CD4-positive, alpha-beta T cell treated with Interferon alpha-2 for 1 hour (primary cell): ENCODE measurements at places on chromosomes 12 and 14.

GRCh38 chr12:69015831-69016230 is 82.9 kb upstream of the CPM start:
- DNase-seq: no peak

DNA sequence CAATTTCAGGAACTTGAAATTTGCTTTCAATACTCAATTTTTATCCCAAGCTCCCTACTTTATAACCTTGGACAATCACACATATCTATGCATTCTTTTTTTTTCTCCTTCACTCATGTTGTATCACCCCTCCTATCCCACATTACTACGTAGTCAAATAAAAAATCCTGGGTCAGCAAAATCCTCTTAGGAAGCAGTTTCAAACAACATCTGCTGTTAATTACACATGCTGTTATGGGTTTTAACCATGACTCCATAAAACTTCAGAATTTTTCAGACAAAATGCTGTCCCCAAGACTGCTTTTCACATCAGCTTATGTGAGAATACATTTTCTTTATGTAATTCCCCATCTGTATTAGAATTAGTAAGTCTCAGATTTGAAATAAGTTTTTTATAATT is 61.7 kb downstream of the LRFN5 start:
- no peak for DNase-seq

DNA sequence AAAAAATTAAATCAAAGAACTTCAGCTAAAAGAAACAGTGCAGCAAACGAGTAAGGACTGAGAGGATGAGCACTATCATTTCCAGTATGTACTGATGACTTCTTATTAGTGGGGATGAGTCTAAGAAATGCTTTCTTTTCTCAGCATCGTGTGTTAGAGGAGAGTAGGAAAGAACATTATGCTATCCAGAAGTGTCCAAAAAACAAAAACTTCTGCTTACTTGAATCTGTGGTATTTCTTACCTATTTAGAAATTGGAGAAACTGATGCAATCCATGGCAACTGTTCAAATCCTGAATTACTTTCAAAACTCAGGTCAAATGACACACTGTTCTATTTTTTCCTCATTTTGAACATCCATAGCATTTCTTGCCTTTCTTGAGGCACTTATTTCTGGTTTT is 23.7 kb downstream of the ABCD2 start:
- no peak for DNase-seq

DNA sequence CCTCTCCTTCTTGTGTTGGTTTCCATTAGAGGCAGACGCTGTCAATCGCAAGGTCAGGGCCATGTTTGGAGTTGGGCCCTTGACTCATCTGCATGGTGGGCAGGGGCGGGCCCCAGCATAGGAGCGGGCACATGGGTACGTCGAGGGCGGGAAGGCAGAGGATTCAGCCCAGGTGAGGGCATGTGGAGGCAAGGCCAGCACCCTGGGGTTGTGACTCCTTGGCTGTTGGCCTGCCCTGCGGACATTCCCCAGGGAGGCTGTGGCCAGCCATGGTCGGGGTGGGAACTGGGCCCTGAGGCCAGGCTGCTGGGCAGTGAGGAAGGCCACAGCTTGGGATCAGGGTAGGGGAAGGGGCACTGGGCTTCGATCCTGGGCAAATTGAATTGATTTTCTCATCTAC is 10.3 kb downstream of the RPS6KL1 start:
- DNase-seq: no peak

GRCh38 chr12:10726945-10727344 is 3.8 kb upstream of the YBX3 start:
- DNase-seq: no peak

DNA sequence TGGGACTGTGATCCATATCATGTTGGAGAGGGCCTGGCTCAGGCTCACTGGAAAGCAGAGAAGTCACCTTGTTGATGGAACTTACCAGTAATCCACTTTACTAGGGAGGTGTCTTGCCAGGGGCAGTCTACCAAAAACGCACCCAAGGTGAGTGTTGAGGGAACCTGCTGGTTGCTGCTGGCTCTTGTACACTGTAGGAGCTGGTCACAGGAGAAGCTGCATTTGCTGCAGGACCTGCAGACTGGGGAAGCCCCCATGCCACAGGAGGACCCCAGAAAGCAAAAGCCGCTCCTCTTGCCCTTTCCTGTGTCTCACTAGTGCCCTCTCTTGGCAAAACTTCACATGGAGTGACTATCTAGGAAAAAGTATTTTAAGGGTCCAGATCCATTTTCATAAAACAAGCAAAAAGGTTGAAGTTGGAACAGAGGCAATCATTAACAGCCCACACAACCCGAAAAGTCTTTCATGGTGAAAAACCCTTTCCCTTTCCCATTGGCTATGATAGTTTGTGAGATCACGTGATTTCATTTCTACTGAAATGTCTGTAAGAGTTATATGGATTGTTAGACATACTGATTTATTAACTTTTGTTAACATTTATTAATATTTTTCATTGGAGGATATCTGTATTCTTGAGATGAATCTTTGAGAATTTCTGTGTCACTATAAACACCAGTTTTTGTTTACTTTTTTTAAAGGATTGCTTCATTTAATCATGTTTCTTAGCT is 59.2 kb downstream of the RASSF8 start:
- DNase-seq: no peak

GRCh38 chr12:24749171-24749570 is 199.7 kb downstream of the BCAT1 start:
- DNase-seq: no peak

- no peak for DNase-seq
Measured at GRCh38 chr12:95037906-95038305, 34.4 kb upstream of the NDUFA12 start.

DNA sequence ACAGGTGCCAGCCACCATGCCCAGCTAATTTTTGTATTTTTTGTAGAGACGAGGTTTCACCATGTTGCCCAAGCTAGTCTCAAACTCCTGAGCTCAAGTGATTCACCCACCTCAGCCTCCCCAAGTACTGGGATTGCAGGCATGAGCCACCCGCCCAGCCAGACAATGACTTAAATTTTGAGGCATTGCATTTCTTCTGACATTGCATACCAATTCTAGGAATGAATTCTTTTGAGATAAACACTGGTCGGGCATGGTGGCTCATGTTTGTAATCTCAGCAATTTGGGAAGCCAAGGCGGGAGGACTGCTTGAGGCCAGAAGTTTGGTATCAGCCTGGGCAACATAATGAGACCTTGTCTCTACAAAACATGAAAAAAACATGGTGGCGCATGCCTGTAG is 2.5 kb upstream of the CELA1 start:
- DNase-seq: no peak

DNA sequence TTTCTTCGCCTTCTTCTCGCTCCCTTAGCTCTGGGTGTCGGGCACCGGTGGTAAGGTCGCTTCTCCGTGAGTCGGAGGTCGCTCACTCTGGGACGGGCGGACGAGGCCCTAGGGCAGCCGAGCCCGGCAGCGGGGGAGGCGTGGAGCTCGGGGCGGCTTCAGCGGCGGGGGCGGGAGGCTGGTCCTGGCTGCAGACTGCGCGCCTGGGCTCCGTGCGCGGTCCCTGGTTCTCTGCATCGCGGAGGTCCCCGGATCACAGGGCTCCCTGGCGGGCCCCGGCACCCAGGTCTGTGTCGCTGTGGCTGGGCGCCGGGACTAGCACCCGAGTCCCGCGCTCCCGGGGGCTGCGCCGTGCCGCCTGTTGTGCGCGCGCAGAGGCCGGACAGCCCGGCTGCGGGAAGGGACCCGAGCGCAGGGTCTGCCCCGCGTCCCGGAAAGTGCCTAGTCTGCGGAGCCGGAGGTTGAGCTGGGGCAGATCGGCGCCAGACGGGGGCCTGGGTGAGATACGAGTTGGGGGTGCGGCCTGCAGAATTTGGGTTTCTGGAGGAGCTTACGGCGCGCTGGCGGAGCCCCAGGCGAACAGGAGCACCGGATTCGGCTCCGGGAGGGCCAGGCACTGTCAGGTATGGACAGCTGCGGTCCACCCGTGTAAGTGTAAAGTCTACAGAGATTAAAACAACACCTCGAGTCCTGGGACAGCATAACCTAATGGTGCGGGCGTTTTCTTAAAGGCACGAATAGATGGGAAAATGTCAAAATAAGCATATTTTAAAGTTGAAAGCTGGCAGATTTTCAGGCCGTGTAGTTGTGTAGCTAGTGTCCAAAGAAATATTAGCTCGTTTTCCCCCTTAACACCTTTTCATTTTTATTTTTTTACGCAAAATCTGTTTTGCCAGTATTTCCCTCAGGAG is 713 bp downstream of the FRMD6 start:
- no peak for DNase-seq

DNA sequence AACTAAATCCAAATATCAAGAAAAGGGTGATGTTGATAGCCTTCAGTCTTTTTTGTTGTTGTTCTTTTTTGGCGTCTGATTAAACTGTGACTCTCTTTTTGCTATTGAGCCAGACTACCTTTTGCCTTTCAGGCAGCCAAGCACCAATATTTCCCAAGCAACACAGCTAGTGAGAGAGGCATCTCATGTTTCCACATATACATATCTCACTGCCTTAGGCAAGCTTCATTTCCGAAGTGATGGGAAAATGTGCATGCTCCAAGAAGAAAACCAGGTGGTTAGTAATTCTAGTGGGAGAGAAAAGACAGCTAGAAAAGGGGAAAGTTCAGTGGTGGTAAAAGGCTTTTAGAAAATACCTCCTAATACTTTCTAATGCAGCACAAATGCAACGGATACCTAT is 277.7 kb downstream of the TMTC2 start:
- DNase-seq: no peak

- DNase-seq: no peak
Measured at GRCh38 chr12:106112145-106112821, 26.5 kb downstream of the NUAK1 start.

DNA sequence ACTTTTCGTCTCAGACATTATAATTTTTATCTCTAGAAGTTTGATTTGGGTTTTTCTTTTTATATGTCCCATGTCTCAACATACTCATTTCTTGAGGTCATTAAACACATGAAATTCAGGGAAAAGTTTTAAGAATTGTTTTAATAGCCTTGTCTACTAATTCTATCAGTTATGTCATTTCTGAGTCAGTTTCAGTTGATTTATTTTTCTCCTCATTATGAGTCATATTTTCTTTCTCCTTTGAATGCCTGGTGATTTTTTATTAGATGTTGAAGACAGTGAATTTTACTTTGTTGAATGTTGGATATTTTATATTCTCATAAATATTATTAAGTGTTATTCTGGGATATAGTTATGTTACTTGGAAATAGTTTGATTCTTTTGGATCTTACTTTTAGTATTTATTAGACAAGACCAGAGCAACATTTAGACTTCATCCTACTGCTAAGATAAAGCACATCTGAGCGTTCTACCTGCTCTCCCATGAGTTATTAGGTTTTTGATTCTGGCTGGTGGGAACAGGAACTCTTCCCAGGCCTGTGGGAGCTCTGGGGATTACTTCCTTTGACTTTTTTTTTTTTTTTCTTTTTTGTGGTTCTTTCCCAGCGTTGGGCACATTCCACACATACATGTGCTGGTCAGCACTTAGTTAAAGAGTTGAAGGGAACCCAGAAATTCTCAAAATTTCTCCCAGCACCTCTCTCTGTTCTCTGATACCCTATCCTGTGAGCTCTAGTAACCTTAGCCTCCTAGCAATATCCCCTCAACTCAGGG is 1157.7 kb downstream of the BCL11B start:
- DNase-seq: no peak
